Activated naive CD4-positive, alpha-beta T cell treated with anti-CD3 and anti-CD28 coated beads, Interleukin-2, amount 10 ng/mL, durations not matched to agents 7 days and 5 days (primary cell): ENCODE measurements at places on chromosomes 7 and 10.

- H3K4me1 ChIP-seq = no peaks in the 10 kb centered on the region
- H3K36me3 ChIP-seq = no peaks in the 10 kb centered on the region
- H3K27me3 ChIP-seq = peaks cover 7% of the 10 kb centered on the region
- H3K27ac ChIP-seq = no peak overlapping the region
Observed at GRCh38 chr10:78811174-78811573, 257.6 kb upstream of the ZMIZ1 start.

DNA sequence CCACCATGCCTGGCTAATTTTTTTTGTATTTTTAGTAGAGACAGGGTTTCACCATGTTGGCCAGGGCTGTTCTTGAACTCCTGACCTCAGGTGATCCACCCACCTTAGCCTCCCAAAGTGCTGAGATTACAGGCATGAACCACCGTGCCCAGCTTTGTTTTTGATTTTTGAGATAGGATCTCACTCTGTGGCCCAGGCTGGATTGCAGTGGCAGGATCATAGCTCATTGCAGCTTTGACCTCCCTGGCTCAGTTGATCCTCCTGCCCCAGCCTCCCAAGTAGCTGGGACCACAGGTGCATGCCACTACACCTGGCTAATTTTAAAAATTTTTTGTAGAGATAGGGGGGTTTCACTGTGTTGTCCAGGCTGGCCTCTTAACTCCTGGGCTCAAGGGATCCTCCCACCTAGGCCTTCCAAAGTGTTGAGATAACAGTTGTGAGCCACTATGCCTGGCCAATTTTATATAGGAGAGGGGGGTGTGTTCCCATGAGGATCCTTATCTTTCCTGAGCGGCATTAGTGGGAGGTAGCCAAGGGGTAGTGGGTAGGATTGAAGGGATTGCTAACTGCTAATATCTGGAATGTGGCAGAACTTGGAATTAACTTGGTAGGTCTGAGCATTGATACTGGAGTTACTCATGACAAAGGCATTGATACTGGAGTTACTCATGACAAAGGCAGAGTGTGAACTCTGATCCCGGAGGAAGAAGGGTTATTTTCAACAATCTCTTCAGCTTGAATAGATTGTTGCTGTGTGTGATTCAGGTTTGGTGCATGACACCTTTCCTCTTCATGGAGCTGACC, 1.0 kb upstream of the NOLC1 start:
- peaks cover 51% of the 10 kb centered on the region for H3K36me3 ChIP-seq
- no peak for DNase-seq
- peak overlapping the region; percentile 98 for H3K27ac ChIP-seq
- no peaks in the 10 kb centered on the region for H3K27me3 ChIP-seq
- peaks cover 43% of the 10 kb centered on the region for H3K4me1 ChIP-seq
- H3K4me3 ChIP-seq = peak overlapping the region; percentile 98

GRCh38 chr10:79293841-79294581, 53.3 kb upstream of the PPIF start:
- peaks cover 26% of the 10 kb centered on the region for H3K4me1 ChIP-seq
- peak overlapping the region; percentile 49 for H3K27ac ChIP-seq
- no peak overlapping the region for H3K4me3 ChIP-seq
- no peaks in the 10 kb centered on the region for H3K27me3 ChIP-seq
- DNase-seq = no peak

DNA sequence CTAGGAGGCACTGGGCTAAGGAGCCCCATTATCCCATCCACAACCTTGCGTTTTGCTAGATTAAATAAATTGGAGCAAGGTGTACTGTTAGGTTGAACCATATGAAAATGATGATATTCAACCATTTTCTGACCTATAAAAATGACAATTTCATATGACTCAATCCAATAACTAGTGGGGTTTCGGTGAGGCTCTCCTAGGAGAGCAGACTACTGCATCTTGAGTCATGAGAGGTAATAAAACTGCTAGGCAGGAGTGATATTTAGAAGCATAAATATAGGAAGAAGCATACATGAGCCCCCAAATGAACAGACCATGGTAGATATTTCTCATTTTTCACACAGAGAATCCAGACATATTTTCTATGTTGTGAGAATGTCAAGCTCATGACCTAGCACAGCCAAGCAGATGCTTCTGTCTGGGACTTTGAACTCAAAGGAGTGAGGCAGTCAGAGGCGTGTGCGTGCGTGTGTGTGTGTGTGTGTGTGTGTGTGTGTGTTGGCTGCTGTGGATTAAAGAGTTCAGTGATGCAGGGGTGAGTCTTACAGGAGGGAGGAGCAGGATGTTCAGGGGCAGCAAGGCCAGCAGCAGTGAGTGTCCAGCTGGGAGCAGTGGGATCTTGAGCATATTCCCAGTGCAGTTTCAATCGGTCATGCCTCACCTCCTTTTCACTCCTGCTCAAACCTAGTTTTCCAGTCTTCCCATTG, 17.8 kb upstream of the WDR11 start:
- H3K27me3 ChIP-seq = peaks cover 4% of the 10 kb centered on the region
- no peaks in the 10 kb centered on the region for H3K4me1 ChIP-seq
- H3K27ac ChIP-seq = no peak overlapping the region
- H3K36me3 ChIP-seq = no peaks in the 10 kb centered on the region
- DNase-seq = no peak

GRCh38 chr7:132437730-132438129, 138.5 kb downstream of the PLXNA4 start:
- H3K27me3 ChIP-seq = peaks cover 10% of the 10 kb centered on the region
- H3K36me3 ChIP-seq = peaks cover 48% of the 10 kb centered on the region
- H3K4me1 ChIP-seq = peaks cover 99% of the 10 kb centered on the region
- H3K27ac ChIP-seq = peak overlapping the region; percentile 87
- peak; percentile 85 for DNase-seq

GRCh38 chr10:123151737-123152135, 2.5 kb upstream of the BUB3 start:
- peaks cover 68% of the 10 kb centered on the region for H3K4me1 ChIP-seq
- H3K27ac ChIP-seq = no peak overlapping the region
- peaks cover 29% of the 10 kb centered on the region for H3K36me3 ChIP-seq
- H3K27me3 ChIP-seq = peaks cover 50% of the 10 kb centered on the region

DNA sequence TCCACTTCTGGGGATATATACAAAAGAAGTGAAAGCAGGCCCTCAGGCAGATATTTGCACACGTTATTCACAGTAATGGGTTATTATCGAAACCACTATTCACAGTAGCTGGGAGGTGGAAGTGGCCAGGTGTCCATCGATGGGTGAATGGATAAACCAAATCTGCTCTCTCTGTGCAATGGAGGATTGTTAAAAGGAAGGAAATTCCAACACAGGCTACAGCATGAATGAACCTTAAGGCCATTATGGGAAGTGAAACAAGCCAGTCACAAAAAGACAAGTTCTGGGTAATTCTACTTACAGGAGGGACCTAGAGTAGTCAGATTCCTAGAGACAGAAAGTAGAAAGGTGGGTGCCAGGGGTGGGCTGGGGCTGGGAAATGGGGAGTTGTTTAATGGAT, 48.5 kb upstream of the BHLHA15 start:
- no peak overlapping the region for H3K4me3 ChIP-seq
- H3K27me3 ChIP-seq = no peaks in the 10 kb centered on the region
- H3K4me1 ChIP-seq = peaks cover 2% of the 10 kb centered on the region

DNA sequence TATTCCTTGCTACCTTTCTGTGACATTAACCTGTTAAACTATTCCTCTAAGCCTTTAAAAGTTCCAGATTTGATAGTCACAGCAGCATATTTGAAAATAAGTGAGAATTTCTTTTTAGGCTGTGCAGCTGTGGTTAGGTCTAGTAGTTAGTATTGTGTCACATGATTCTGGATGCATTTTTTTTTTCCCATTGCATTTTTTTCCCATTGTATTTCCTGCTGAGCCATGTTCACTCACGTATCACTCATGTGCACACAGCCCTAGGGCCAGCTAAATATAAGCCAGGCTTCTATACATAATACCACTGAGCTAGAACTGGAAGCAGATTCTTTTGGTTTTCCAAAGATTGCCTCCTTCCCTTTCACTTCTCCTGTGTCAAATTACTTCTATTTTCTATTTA, 37.4 kb downstream of the DNAJC9 start:
- H3K27ac ChIP-seq = no peak overlapping the region
- no peak overlapping the region for H3K4me3 ChIP-seq
- peaks cover 5% of the 10 kb centered on the region for H3K36me3 ChIP-seq

GRCh38 chr10:53909791-53910190, 891.2 kb downstream of the PCDH15 start:
- no peak overlapping the region for H3K4me3 ChIP-seq
- H3K4me1 ChIP-seq = no peaks in the 10 kb centered on the region
- H3K36me3 ChIP-seq = no peaks in the 10 kb centered on the region
- no peaks in the 10 kb centered on the region for H3K27me3 ChIP-seq
- no peak for DNase-seq

GRCh38 chr10:24034571-24034970, 174.4 kb upstream of the KIAA1217 start:
- H3K27ac ChIP-seq = no peak overlapping the region
- no peaks in the 10 kb centered on the region for H3K4me1 ChIP-seq
- H3K27me3 ChIP-seq = no peaks in the 10 kb centered on the region
- DNase-seq = no peak

GRCh38 chr10:71338728-71339495, 19.9 kb downstream of the SLC29A3 start:
- no peaks in the 10 kb centered on the region for H3K27me3 ChIP-seq
- H3K36me3 ChIP-seq = no peaks in the 10 kb centered on the region
- H3K4me1 ChIP-seq = no peaks in the 10 kb centered on the region

DNA sequence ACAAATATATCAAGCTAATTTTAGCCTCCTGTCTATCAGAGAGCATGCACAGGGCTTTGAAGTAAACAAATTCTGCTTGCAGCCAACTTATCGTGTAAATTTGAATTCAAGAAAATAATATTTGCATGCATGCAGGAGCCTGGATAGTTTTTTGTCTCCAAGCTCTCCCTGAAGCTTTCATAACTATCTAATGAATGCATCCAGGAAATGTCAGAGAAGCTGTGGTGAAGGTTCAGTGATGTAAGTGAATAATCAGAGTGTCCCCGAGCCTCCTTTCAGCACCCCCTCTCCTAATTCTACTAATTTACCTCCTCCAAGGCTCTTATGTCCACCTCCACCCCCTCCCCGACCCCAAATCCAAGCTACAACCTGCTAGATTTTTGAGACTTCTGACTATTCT, 172.0 kb upstream of the ZNF32 start:
- H3K4me1 ChIP-seq = peaks cover 63% of the 10 kb centered on the region
- peaks cover 10% of the 10 kb centered on the region for H3K27me3 ChIP-seq
- H3K36me3 ChIP-seq = no peaks in the 10 kb centered on the region
- no peak overlapping the region for H3K4me3 ChIP-seq
- no peak for DNase-seq

DNA sequence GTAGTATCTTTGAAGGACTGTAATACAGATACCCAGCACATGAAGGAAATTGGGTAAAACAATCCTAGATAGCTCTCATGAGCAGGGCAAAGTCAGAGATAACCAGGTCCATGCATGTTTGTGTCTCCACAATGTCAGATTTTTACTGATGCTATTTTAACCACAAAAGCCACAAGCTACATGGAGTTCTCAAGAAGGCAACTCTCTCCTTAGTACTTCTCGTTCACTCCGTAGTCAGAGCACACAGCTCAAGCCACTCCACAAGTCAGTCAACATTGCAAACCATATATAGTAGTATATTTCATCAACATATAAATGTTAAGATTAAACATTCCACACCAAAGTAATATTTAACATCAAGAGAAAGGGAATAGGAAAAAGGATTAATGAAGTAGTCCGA, 98.0 kb upstream of the PIK3CG start:
- no peak for DNase-seq
- H3K27ac ChIP-seq = peak overlapping the region; percentile 81
- no peaks in the 10 kb centered on the region for H3K36me3 ChIP-seq
- H3K4me3 ChIP-seq = no peak overlapping the region

DNA sequence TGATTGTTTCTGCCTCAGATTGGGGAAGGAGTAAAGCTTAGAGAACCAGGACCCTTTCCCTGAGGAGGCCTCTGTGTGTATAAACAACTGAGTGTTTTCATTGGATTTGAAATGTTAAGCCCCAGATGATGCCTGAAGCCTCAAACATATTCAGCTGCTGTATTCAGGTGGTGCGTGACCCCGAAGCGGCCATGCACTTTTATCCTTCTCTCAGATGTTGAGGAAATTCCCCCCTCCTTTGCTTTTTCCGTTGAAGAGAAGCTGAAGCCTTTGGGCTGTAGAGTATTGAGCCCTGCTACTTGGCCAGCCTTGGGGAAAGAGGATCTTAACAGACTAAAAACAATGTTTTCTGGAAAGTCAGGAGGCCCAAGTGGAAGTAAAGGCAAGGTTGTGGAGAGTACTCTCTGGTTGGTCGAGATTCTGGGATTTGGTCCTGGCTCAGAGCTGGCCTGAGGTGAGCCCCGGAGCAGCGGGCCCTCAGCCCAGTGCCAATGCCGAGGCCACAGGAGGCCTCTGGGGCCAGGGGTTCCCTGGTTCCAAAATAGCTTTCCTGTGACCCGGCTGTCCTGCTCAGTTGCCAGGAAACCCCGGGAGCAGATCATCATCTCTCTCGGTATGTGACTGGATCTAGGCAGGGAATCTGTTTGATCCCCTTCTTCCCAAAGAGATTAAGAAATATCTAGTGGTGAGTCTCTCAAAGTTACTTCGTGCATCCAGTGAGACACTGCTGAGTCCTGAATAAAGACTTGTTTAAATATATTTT, 22.5 kb downstream of the FKBP6 start:
- no peaks in the 10 kb centered on the region for H3K36me3 ChIP-seq
- no peaks in the 10 kb centered on the region for H3K4me1 ChIP-seq
- no peak overlapping the region for H3K4me3 ChIP-seq

DNA sequence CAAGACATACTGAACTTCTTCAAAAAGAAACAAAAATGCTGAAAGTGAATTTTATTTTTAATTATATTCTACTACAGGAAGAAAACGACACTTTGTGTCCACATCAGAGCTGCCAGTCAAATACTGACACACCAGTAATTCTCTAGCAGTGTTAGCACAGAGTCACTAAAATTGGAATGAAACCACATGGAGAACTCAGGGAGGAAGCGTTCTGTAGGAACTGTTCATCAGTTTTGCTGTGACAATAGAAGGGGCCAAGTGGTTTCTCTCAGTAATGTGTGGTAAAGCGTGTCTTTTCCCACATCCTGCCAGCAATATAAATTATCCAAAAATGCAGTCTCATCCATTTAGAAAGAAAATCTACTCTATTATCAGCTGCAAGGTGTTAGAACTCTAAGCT, 683.3 kb downstream of the GRM8 start:
- H3K36me3 ChIP-seq = no peaks in the 10 kb centered on the region
- H3K4me3 ChIP-seq = no peak overlapping the region
- DNase-seq = no peak
- no peaks in the 10 kb centered on the region for H3K27me3 ChIP-seq
- no peak overlapping the region for H3K27ac ChIP-seq

DNA sequence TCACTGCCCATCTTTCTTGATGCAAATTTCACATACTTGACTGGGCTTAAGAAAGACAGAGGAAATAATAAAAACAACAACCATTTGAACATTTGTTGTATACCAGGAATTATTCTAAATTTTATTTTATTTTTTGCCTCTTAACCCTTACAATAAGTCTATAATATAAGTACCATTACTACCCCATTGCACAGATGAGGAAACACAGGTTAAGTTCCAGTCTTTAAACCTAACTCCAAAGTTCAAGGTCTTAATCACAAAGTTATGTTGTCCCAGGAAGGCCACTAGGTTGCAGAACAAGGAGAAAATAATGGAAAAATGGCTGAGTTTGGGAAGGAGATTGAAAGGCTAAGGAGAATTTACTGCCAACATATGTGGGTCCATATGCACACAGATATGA, 3.5 kb downstream of the FKBP14 start:
- peaks cover 5% of the 10 kb centered on the region for H3K36me3 ChIP-seq
- DNase-seq = no peak
- H3K4me1 ChIP-seq = peaks cover 35% of the 10 kb centered on the region
- no peak overlapping the region for H3K27ac ChIP-seq
